Muscle of arm (tissue), 14 donors: ENCODE measurements at places on chromosomes 1 and 21. TPM values are rescaled to one million over a fixed set of nuclear protein-coding genes. Genes with fewer than 3 reads are reported as not detected.
A peak's percentile ranks its signal among the peaks of the same experiment; 100 is the strongest.

GRCh38 chr1:30194741-30195423 is 528.5 kb downstream of the MATN1 start:
- DNase-seq, result no peak

Gene NPHS2
- polyA plus RNA-seq, result 0.65 TPM

DNA sequence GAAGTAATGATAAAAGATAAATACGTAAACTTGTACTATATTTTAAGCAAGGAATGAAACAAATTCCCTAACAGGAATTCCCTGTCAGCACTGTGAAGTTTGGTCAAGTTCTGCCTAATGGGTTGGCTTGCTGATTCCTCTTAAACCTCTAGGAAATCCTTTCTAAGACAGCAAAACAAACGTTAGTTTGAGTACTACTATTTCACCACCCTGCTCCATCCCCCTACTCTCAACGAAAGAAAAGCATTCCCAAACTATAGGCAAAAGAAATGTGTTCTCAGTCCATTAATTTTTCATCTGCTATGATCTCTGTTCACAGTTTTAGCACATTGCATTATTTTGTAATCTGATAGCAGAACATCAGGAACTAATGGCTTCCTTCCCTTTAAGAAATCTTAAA is 16.1 kb downstream of the SERPINC1 start:
- DNase-seq, result no peak

DNA sequence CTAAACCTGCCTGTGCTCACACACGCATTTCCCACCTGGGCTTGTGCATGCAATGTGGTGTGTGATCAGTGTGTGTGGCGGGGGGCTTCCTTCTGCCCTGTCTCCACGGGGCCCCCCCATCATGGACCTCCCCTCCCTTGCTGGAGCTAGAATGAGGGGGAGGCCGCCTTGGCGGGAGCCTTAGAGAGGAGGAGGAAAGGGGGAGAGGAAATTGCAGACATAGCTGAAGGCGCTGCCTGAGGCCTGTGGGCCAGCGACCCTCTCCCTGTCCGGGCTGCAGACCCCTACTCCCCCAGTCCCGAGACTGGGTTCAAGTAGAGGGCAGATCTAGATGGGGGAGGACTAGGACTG is 883 bp upstream of the EVA1B start:
- DNase-seq, result no peak

DNA sequence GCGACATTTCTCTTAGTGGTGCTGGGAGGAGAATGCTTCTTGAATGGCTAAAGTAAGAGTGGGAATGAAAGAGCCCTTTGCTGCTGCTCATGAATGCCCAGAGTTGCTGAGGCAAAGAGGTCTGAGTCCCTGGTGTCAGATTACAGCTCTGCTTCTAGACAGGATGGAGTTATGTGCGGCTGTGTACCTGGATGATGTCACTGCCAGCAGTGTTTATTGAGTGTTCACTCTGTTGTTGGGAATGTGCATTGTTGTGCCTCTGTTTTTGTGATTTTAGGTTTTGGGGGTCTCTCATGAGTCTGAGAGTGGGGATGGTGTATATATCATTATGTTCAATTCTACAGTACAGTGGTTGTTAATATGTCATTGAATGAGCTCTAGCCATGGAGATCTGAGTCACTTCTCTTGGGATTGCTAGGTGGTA is 2.7 kb downstream of the CDC14A start:
- no peak for DNase-seq

GRCh38 chr1:155504207-155504606 is 58.4 kb downstream of the ASH1L start:
- DNase-seq, result peak; percentile 30

Gene OR2T11
- not detected for polyA plus RNA-seq

Gene CBS
- polyA plus RNA-seq, result 2.5 TPM

Gene TSPEAR
- 0.05 TPM for polyA plus RNA-seq

- no peak for DNase-seq
Observed at GRCh38 chr1:92240034-92240433, 22.3 kb downstream of the C1orf146 start.

Gene SLC6A9
- polyA plus RNA-seq, result 3.3 TPM

DNA sequence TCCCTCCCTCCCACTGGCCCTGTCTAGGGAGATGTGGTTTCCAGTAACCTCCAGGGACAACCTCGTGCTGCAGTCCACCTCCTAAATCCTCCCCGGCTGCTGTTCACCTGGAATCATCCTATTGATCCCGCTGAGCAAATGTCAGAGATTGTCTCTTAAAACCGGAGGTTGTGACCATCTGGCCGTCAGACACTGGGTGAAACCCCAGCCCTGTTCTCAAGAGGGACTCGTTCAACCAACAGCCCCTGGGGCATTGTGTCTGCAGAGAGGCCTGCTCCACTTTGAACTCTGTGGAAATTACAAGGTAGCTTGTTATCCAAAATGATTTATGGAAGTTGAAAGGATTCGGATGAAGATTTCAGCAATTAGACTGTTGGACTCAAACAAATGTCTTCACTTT is 498.0 kb downstream of the MATN1 start:
- DNase-seq, result no peak

Gene SLC44A5
- 0.95 TPM for polyA plus RNA-seq

Gene GPR52
- polyA plus RNA-seq, result not detected

Gene STUM
- polyA plus RNA-seq, result not detected

- no peak for DNase-seq
Observed at GRCh38 chr1:24348196-24348595, 29.0 kb downstream of the GRHL3 start.
